H1 (cell line): ENCODE measurements at places on chromosomes 1 and 21. TPM values are rescaled to one million over a fixed set of nuclear protein-coding genes. Genes with fewer than 3 reads are reported as not detected.

DNA sequence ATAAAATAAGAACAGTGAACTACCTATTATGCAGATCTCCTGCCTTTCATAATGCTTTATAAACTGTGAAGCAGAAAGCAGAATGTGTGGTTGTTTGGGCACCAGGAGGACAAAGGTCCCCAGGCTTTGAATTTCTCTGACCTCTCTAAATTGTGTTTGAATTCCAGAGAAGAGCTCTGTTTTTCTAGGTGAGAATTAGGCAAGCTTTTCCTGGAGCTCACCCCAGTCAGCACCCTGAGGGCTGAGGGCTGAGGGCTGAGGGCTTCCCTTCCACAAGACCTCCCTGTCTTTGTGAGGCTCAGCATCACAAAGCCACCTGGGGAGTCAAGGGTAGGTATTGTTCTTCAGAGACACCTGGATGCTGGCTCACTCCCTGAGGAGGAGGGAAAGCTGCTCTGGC lies 45.5 kb upstream of the LRIG2 start:
- H3K4me1 ChIP-seq, result peaks cover 8% of the 10 kb centered on the region
- H3K27me3 ChIP-seq, result no peaks in the 10 kb centered on the region
- DNase-seq, result peak; percentile 63
- H3K27ac ChIP-seq, result peak overlapping the region; percentile 67; the same call in 1 of the 2 replicates

DNA sequence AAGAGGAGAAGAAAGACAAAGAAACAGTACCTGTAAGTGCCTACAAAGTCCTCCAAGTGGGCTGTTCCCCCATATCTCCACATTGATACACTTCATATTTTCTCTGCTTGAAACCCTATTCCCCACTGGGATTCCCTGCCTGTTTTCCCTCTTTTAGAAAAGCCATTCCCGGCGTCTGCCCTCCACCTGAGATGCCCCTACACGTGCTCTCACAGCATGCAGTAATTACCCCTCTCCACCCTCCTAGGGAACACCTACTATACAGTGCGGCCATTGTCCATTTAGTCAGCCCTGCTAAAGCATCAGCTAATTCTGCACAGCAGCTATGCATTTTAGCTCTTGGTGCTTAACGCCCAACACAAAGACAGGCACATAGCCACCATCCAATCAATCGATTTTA lies 135.7 kb upstream of the TIAM1 start:
- H3K27me3 ChIP-seq, result no peaks in the 10 kb centered on the region
- H3K27ac ChIP-seq, result no peak overlapping the region
- H3K4me3 ChIP-seq, result no peak overlapping the region
- peaks cover 7% of the 10 kb centered on the region for H3K4me1 ChIP-seq

DNA sequence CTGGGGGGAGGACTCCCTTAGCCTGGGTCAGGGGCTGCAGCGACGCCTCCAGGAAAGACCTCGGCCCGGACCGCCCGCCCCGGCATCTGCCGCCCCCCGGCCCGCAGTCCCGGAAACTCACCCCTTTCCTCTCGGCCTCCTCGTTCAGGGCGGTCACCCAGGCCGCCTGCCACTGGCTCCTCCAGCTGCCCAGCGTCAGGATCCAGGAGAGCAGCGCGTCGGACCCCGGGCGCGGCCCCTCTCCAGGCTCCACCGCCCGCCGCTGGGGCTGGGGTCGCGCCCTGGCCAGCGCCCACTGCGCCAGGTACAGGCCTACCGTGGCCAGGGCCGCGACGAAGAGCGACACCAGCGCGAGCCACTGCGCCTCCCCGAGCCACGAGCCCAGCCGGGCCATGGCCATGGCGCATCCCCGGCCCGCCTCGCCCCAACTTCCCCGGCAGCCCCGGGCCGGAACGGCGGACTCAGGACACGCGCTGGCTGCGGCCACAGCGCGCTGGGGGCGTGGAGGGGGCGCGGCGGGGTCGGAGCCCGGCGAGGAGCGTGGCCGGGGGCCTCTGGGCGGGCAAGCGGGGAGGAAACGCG lies 478 bp downstream of the C2CD2 start:
- H3K27me3 ChIP-seq, result peaks cover 15% of the 10 kb centered on the region
- no peak overlapping the region for H3K27ac ChIP-seq
- no peak for DNase-seq
- peaks cover 27% of the 10 kb centered on the region for H3K4me1 ChIP-seq
- no peaks in the 10 kb centered on the region for H3K36me3 ChIP-seq
- H3K4me3 ChIP-seq, result peak overlapping the region; percentile 79

- H3K27me3 ChIP-seq, result no peaks in the 10 kb centered on the region
- no peaks in the 10 kb centered on the region for H3K36me3 ChIP-seq
- H3K27ac ChIP-seq, result no peak overlapping the region
- no peak for DNase-seq
Observed at GRCh38 chr1:221521686-221522085, 220.2 kb downstream of the DUSP10 start.

- H3K27ac ChIP-seq, result no peak overlapping the region; the same call in 1 of the 2 replicates
- peaks cover 16% of the 10 kb centered on the region for H3K4me1 ChIP-seq
- DNase-seq, result no peak
Observed at GRCh38 chr1:6460301-6461050, 5.5 kb downstream of the TNFRSF25 start.

GRCh38 chr1:81032973-81033425 lies 767.7 kb upstream of the ADGRL2 start:
- H3K27ac ChIP-seq, result no peak overlapping the region
- no peak overlapping the region for H3K4me3 ChIP-seq
- no peak for DNase-seq
- no peaks in the 10 kb centered on the region for H3K4me1 ChIP-seq

- H3K27ac ChIP-seq, result no peak overlapping the region
- no peaks in the 10 kb centered on the region for H3K27me3 ChIP-seq
- no peaks in the 10 kb centered on the region for H3K36me3 ChIP-seq
- H3K4me3 ChIP-seq, result no peak overlapping the region
- H3K4me1 ChIP-seq, result no peaks in the 10 kb centered on the region
- DNase-seq, result no peak
Observed at GRCh38 chr1:219126377-219126776, 47.3 kb upstream of the LYPLAL1 start.

DNA sequence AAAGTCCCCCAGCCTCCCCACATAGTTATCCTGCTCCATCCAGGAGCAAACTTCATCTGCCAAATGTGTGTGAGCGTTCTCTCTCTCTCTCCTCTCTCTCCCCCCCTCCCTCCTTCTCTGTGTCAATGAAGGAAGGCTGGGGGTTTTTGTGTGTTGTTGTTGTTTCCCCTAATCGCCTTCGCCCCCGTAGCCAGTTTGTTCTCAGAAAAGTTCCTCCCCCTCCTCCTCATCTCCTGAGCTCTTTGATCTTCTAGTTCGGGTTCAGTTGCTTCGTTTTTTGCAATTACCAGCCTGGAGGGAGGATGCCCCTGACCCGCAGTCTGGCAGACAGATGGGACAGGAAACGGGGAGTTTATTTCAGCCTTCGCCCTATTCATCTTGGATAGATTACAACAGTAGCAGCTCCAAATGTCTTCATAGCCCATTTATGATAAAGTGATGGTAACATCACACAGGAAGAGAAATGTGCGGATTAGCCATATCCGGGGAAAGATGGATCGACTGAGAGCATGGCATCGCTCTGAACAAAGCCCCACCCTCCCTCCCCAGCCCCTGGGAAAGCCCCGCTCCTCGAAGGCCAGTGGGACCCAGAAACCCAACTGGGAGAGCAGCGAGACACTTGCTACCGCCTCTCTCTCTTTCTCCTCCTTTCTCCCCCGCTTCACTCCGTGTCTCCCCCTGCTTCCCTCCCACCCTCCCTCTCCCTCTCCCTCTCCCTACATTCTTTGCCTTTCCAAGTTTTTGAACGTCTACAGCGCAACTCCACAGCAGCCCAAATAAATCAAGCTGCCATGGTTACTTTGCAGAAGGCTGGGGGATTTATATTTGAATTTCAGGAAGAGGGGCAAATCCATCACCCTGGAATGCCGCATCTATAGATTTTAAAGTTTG lies 139.7 kb upstream of the ARHGEF16 start:
- H3K27me3 ChIP-seq, result peaks cover 21% of the 10 kb centered on the region; the same call in 1 of the 2 replicates
- no peak for DNase-seq
- H3K4me3 ChIP-seq, result peak overlapping the region; percentile 37
- peaks cover 16% of the 10 kb centered on the region for H3K4me1 ChIP-seq
- no peak overlapping the region for H3K27ac ChIP-seq

- no peaks in the 10 kb centered on the region for H3K4me1 ChIP-seq
- no peak overlapping the region for H3K4me3 ChIP-seq
- H3K36me3 ChIP-seq, result no peaks in the 10 kb centered on the region
- DNase-seq, result no peak
- H3K27me3 ChIP-seq, result no peaks in the 10 kb centered on the region
Observed at GRCh38 chr21:35324372-35325220, 275.5 kb upstream of the RUNX1 start.

- no peak for DNase-seq
- no peak overlapping the region for H3K4me3 ChIP-seq
- no peaks in the 10 kb centered on the region; the same call in 1 of the 2 replicates for H3K36me3 ChIP-seq
- H3K27me3 ChIP-seq, result no peaks in the 10 kb centered on the region
- H3K27ac ChIP-seq, result no peak overlapping the region
Observed at GRCh38 chr1:116944613-116945012, 34.9 kb downstream of the PTGFRN start.

- peaks cover 7% of the 10 kb centered on the region for H3K4me1 ChIP-seq
- DNase-seq, result no peak
- H3K27ac ChIP-seq, result no peak overlapping the region
Observed at GRCh38 chr1:110434946-110435345, 16.0 kb upstream of the PROK1 start.

DNA sequence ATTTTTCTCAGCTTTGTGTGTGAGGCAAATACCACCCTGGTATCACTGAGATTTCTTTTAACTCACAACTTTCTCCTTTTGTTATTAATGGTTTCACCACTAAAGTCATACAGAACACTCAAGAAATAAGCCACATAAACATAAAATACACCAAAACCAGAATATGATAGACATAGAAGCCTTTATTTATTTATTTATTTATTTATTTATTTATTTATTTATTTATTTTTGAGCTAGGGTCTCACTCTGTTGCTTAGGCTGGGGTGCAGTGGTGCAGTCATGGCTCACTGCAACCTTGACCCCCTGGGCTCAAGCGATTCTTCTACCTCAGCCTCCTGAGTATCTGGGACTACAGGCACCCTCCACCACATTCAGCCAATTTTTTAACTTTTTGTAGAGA lies 12.5 kb downstream of the KRTAP8-1 start:
- no peaks in the 10 kb centered on the region for H3K27me3 ChIP-seq
- no peaks in the 10 kb centered on the region for H3K4me1 ChIP-seq
- H3K27ac ChIP-seq, result no peak overlapping the region
- H3K4me3 ChIP-seq, result no peak overlapping the region
- no peak for DNase-seq

DNA sequence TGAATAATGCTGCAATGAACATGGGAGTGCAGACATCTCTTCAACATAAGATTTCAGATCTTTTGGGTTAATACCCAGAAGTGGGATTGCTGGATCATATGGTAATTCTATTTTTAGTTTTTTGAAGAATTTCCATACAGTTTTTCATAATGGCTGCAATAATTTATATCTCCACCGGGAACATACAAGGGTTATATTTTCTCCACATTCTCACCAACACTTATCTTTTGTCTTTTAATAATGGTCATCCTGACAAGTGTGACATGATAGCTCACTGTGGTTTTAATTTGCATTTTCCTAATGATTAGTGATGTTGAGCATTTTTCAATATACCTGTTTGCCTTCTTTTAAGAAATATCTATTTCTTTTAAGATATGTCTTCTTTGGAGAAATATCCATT lies 44.5 kb upstream of the WARS2 start:
- H3K27me3 ChIP-seq, result no peaks in the 10 kb centered on the region
- H3K27ac ChIP-seq, result no peak overlapping the region
- no peak overlapping the region for H3K4me3 ChIP-seq
- H3K36me3 ChIP-seq, result no peaks in the 10 kb centered on the region
- no peaks in the 10 kb centered on the region for H3K4me1 ChIP-seq
- no peak for DNase-seq

DNA sequence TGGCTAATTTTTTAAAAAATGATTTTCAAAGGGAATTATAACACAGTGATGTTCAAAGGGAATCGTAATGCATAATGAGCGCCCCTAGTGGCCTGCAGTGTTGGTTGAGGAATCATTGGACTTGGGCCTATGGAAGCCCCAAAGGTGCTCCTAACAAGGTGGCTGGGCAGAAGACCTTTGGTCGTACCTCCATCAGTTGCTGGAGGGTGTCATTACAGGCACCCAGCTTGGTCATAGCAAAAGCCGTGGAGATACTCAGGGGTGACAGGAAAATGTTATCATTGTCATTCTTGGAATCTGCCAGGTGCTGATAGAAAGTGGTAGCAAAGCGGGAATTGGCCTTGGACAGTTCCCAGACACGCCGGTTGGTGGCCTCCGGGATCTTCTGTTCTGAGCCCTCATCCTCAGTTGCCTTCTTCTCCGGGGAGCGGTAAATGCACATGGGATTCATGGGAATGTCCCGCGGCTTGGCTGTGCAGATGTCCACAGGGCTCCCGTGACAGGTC lies 2.7 kb downstream of the SERPINC1 start:
- no peak overlapping the region for H3K4me3 ChIP-seq
- no peak overlapping the region for H3K27ac ChIP-seq
- peak; percentile 56 for DNase-seq
- H3K36me3 ChIP-seq, result no peaks in the 10 kb centered on the region
- H3K4me1 ChIP-seq, result no peaks in the 10 kb centered on the region

DNA sequence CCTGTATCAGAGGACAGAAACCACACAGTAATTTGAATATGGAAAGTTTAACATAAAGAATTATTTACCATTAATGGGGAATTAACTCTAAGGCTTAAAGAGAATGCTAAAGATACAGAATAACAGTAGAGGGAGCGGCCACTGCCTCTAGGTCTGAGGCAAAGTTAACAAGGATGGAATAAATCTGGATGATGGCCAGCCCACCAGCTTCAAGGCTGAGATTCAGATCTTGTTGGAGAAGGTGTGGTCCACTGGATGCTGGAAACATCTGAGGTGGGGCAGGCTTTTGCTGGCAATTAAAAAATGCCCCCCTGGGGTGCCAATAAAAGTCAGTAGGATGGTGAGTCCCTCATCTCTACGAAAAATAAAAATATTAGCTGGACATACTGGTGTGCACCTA lies 29.4 kb downstream of the ZMYM4 start:
- H3K4me3 ChIP-seq, result no peak overlapping the region
- no peaks in the 10 kb centered on the region for H3K4me1 ChIP-seq
- no peaks in the 10 kb centered on the region for H3K27me3 ChIP-seq
- H3K36me3 ChIP-seq, result no peaks in the 10 kb centered on the region
- no peak overlapping the region for H3K27ac ChIP-seq
- no peak for DNase-seq

GRCh38 chr1:19577561-19577960 lies 66.5 kb upstream of the NBL1 start:
- H3K4me1 ChIP-seq, result no peaks in the 10 kb centered on the region
- DNase-seq, result no peak
- no peaks in the 10 kb centered on the region for H3K36me3 ChIP-seq

Gene ANXA9
- total RNA-seq, result 1.5 and 1.8 TPM in 2 replicates

Gene C1orf210
- total RNA-seq, result 10.6 and 12.0 TPM in 2 replicates

Gene TDRD5
- total RNA-seq, result 1.3 and 1.4 TPM in 2 replicates

Gene DENND2C
- 4.1 and 5.5 TPM in 2 replicates for total RNA-seq

Gene GABRD
- total RNA-seq, result 1.8 and 1.9 TPM in 2 replicates
